ENCODE measurements at places on chromosomes 2 and 18.

- no peak for DNase-seq
These were observed 253.4 kb downstream of the HDAC4 start for GRCh38 chr2:239147376-239147775.

DNA sequence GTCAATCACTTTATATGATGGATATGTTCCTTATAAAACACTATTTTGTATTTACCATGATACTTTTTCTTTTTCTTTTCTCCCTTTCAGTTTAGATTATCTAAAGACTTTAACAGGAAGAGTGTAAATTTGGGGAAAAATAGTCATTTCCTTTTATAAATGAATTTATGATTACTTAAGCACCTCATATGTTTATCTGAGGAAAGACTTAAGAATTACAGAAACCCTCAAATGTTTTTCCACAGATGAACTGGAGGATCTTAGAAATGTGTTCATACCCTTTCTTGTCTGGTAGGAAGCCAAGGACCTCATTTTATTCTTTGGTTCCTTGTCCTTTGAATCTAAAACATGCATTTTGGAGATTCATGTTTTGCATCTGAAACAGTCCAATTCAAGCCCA is 36.7 kb downstream of the MAPRE2 start:
- DNase-seq: no peak

GRCh38 chr18:79068341-79068936 is 755 bp upstream of the ATP9B start:
- no peak for DNase-seq

- DNase-seq: no peak
These were observed 75.5 kb upstream of the KLF7 start for GRCh38 chr2:207241198-207241597.

DNA sequence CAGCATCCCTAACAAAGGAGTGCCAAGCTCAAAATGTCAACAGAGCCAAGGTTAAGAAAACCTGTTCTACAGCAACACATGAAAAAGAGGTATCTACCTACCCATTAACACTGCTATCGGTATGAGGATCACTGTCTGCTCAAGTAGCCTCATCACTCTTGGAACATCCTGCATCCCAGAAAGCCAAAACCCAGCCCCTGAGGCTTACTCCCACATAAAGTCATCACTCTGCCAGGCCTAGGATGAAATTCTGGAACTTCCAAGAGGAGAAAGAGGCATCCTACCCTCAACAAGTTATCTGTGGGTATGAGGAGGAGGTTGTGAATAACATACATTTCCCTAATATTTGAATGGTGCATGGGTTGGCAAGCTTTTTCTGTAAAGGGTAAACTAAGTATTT is 25.5 kb downstream of the CDH2 start:
- DNase-seq: no peak

DNA sequence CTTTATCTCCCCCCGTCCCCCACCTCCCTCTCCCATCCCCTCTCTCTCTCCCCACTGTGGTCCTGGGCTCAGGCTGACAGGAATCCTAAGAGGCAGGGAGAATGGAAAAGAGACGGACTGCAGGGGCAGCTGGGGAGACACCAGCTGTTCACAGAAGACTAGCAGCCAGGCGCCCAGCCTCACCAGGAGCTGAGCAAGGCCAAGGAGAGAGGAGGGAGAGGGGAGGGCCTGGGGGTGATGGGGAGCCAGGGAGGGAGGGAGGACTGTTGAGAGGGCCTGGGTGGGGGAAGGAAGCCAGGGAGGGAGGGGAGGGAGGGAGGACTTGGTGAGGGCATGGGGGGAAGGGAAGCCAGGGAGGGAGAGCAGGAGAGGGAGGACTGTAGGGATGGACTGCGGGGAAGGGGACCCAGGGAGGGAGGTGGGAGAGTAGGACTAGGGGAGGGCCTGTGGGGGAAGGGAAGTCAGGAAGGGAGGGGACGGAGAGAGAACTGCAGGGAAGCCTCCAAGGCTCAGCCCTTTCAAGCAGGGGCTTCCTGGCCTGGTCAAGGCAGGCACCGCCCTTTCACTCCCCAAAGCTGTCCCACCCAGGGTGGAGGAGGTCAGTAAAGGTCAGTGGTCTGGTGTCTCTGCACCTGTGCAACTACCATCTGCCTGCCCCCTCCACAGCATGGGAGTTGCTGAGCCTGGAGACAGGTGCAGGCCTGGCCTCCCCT is 517.7 kb upstream of the MYT1L start:
- peak; percentile 86 for DNase-seq

DNA sequence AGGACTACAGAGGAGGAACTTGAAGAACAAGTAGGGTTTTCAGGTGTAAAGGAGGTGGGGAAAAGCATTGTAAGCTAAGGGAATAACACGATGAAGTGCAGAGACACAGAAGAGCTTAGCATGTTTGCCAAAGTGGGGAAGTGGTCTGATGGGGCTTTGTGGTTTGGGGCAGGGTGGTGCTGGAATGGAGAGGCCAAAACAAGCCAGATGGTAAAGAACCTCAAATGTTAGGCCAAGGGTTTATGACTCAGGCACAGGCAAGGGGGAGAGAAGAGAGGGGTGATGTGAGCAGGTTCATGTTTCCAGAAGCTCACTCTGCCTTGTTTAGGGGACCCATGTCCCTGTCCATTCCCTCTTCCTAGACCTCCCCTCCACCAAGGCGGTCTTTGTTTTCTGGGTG is 104.5 kb upstream of the YWHAQ start:
- DNase-seq: no peak

DNA sequence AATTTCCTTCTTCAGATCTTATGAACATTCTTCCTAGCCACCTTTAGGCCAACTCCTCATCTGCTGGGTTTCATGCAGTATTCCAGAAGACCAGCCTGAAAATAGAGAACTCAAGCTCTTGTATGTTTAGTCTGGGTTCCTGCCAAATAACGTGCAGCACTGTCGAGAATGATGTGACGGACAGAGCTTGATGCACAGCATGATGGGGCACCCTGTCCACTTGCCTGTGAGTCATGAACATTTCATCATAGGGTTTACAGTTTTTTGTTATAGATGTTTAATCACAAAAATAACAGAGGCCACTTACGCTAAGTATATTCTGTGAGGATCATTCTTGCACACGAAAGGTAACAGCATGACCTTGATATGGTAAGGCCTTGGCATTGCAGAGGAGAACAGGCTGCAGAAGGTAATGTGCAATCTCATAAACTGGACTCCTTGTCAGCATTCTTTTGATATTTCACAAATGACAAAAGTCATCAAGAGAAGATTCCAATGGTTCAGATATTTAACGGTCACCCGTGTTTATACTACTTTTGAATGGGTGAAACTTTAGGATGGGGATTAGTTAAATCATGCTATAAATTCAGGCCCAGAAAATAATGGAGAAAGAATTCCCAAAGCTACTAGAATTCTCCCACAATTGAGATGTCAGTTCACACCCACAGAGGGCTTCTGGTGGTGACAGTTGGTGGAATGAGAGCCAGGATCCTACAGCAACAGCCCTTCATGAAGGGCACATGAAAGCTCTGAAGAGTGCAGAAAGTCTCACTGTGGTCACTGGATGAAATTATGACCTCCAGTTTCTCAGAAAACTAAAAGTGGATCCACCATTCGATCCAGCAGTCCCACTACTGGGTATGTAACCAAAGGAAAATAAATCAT is 396.1 kb upstream of the RAB12 start:
- no peak for DNase-seq

DNA sequence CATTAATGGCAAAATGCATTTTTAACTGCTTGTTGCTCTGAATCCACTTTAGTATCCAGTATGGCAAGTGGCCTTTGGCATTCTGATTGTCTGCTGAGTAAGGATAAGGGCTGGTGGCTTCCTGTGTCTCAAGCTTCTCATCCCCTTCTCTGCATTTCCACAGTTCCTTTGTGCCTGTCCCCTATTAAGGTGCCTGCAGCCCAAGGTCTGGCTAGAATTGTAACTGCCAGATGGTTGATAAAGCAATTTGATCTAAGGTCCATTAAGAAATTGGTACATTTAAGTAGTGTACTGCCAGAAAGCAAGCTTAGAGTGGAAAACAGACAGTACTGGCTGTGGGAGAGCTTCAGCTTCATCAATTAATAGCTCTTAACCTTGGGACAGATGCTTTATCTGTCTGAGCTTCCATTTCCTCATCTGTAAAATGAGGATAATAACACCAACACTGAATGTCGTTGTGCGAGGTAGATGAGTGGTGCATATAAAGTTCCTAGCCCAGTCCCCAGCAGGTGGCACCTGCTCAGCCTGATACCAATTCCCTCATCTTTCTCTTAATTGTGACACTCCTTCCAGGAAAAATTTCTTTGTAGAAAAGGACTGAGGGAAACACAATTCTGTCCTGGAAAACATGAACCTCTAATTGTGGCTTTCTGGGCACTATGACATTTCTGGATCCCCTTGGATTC is 570.6 kb upstream of the GCFC2 start:
- DNase-seq: no peak

- no peak for DNase-seq
These were observed 246.1 kb downstream of the FSIP2 start for GRCh38 chr2:185984670-185985069.

- DNase-seq: no peak
These were observed 40.0 kb upstream of the ITSN2 start for GRCh38 chr2:24400207-24400907.

- no peak for DNase-seq
These were observed 53.6 kb downstream of the LPIN2 start for GRCh38 chr18:2959341-2959740.

DNA sequence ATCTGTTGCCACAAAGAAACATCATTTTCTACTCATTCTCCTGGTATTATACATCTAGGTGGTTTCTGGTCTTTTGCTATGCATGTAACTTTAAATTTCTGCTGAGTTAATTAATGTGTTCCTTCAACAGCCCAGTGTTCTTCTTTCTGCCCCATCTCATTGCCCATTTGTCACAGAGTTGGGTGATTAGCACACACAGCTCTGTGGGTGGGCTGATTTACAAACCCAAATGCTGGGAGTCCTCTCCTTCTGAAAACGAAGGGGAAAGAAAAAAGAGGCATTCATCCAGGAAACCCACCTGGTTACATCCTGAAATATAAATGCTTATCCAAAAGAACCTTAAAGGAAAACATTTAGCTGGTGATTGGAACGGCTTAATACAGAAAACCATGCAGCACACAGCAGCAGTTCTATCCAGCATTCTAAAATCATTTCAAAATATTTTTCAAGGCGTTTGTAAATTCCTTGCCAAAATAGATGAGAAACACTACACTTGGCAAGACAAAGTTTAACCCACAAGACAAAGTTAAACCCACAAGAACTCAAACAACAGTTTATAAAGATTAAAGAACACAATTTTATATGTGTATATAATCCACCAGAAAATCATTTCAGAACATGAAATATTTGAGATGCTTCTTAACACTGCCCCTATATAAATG is 177.9 kb downstream of the ANTXR1 start:
- DNase-seq: no peak

DNA sequence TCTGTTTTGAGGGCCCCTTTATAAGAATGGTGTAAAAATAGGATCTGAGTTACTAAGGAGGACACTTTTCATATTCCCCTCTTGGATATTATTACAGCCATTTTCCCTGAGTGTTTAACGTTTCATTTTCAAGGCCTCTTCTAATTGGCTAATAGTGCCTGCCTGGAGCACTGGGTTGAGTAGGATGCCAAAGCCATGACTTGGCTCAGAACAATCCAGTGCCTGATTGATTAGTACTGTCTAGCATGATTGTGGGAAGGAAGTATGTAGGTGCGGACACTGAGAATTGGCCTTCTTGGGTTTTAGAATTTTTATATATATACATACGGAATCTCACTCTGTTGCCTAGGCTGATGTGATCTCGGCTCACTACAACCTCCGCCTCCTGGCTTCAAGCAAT is 66.1 kb downstream of the NAB1 start:
- DNase-seq: no peak

GRCh38 chr18:39366656-39367055 is 1801.1 kb upstream of the CELF4 start:
- no peak for DNase-seq

- no peak for DNase-seq
These were observed 49.4 kb downstream of the RHOB start for GRCh38 chr2:20496076-20496872.

GRCh38 chr18:74139888-74140287 is 7.7 kb downstream of the FBXO15 start:
- DNase-seq: no peak

- DNase-seq: no peak
These were observed 12.4 kb downstream of the ANO7 start for GRCh38 chr2:241200822-241201395.

GRCh38 chr2:62573137-62573731 is 67.2 kb upstream of the TMEM17 start:
- DNase-seq: no peak

- DNase-seq: no peak
These were observed 287.1 kb downstream of the SLC4A3 start for GRCh38 chr2:219914577-219914976.

- no peak for DNase-seq
These were observed 34.4 kb downstream of the ITGA6 start for GRCh38 chr2:172461591-172462372.

DNA sequence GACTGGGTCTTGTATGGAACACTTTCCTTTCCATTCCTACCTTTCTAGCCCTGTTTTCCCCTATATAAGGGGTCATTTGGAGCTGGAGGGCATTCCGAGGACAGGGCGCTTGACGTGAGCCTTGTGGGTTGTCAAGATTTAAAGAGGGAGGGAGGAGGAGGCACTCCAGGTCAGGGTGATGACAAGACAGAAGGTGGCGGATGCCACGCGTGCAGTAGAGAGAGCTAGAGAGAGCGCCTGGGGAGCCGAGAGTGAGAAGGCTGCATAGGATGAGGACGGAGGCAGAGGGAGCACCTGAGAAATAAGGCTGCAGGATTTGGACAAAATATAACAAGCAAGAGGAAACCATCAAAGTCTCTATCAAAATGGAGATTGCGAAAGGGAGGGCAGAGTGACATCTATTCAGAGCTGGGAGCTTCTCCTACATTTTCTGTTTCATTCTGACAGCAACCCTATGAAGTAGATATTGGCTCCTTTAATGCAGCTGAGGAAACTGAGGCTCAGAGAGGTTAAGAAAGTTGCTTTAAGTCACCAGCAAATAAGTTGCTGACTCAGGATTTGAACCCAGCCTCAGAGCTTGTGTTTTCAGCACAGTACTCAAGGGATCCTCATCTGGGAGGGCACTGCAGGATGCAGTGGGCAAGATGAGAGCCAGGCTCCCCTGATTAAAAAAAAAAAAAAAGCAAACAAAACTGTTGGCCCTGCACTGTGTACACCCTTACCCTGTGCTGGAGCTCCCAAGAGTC is 124.2 kb downstream of the MRO start:
- DNase-seq: no peak

- DNase-seq: no peak
These were observed 59.9 kb upstream of the PEX13 start for GRCh38 chr2:60957643-60958042.

DNA sequence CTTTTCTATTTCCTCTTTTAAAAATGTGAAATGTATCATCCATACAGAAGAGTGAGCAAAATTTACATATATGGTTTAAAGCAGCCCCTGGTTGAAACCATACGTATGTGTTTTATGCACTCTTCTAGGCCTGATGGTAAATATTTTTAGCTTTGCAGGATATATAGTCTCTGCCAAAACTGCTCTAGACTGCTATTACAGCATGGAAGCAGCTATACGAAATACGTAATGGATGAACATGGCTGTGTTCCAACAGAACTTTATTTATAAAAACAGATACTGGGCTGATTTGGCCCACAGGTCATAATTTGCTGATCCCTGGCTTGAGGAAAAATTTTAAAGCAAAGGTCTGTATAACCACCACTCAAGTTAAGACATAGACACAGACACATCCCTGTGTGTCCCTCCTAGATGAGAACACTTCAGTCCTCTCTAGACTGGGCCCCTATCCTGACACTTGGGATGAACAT is 42.5 kb upstream of the ATP8B1 start:
- no peak for DNase-seq

- no peak for DNase-seq
These were observed 22.8 kb upstream of the ZNF385B start for GRCh38 chr2:179884193-179884592.

- DNase-seq: peak; percentile 71
These were observed 55.9 kb upstream of the GORASP2 start for GRCh38 chr2:170873035-170873692.
